Cortex of kidney (tissue), 1 donor: ENCODE measurements at places on chromosomes 13 and 19.

GRCh38 chr13:43230989-43231388 lies 207.6 kb downstream of the DNAJC15 start:
- DNase-seq, result no peak

DNA sequence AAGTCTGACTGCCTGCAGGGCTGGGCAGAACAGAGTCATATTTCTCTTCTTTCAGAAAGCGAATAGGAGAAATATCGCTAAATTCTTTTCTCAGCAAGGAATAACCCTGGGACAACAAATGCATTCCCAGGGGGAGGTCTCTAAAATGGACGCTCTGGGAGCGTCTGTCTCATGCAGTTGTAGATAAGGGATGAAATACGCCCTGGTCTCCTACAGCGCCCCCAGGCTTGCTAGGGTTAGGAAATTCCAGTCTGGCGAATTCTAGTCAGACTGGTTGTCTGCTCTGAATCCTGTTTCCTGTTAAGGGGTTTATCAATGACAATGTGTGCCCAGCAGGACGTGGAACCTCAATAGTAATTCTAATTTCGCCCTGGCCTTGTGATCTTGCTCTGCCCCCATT lies 1214.1 kb downstream of the DIAPH3 start:
- DNase-seq, result no peak

- DNase-seq, result no peak
Observed at GRCh38 chr19:31716826-31717225, 367.6 kb upstream of the TSHZ3 start.

- DNase-seq, result no peak
Observed at GRCh38 chr19:34732612-34733211, 1.3 kb upstream of the ZNF181 start.
